Stimulated activated CD8-positive, alpha-beta memory T cell treated with anti-CD3 and anti-CD28 coated beads, Interleukin-4, amount 100 ng/mL, for 4 hours (primary cell): ENCODE measurements at places on chromosomes 1 and 21.
A peak's percentile ranks its signal among the peaks of the same experiment; 100 is the strongest.

- no peak for DNase-seq
Measured at GRCh38 chr1:62882201-62883104, 98.5 kb downstream of the ATG4C start.

DNA sequence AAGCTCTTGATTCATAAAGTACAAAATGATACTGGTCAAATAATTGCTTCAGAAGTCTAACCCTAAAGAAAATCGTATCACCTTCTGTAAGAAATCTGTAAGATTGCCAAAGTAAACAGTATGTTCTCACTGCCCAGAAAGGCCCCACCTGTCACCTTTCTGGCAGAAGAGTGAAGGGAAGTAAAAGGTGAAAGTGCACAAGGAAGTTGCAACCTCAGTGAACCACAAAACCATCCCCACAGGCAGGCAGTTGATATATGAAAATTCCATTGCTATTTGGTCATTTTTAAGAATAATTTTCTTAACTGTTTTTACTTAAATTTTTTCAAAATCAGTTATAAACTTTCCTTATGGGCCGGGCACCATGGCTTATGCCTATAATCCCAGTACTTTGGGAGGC is 48.5 kb upstream of the FBXO28 start:
- DNase-seq = no peak

- no peak for DNase-seq
Measured at GRCh38 chr21:37071561-37072273, 1.2 kb downstream of the PIGP start.

DNA sequence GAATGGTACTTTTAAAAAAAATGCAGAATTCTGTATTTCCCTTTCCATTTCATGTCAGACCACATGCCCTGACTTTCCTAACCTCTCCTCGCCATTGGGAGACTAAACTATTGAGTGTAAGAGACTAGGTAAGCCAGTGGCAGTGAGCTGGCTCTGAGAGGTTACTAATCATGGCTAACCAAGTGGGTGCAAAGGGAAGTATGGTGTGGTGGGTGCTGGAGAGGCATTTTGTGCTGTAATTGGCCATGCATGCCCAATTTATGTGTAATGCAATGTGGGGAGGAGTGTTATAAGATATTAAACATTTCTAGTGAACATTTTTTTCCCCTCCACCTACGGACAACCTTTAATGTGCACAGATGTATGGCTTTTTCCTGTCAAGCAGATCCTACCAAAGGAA is 190.1 kb downstream of the LMO4 start:
- no peak for DNase-seq

DNA sequence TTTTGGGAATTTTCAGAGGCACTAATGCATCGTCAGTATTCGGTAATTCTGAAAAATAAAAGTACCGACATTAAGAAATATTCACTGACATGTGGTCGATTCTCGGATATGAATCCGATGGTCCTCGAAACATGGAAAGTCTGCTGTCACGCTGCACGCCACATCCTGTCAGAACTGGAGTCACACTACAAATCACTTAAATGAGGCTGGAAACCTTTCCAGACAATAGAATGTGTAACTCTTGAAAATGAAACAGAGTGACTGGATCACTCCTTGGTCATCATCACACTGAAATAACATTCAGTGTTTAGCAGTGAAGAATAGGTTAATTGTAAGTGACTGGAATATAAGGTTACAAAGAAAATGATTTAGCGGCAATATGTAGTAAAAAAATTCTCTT is 620.1 kb upstream of the ADAMTS5 start:
- DNase-seq = no peak

DNA sequence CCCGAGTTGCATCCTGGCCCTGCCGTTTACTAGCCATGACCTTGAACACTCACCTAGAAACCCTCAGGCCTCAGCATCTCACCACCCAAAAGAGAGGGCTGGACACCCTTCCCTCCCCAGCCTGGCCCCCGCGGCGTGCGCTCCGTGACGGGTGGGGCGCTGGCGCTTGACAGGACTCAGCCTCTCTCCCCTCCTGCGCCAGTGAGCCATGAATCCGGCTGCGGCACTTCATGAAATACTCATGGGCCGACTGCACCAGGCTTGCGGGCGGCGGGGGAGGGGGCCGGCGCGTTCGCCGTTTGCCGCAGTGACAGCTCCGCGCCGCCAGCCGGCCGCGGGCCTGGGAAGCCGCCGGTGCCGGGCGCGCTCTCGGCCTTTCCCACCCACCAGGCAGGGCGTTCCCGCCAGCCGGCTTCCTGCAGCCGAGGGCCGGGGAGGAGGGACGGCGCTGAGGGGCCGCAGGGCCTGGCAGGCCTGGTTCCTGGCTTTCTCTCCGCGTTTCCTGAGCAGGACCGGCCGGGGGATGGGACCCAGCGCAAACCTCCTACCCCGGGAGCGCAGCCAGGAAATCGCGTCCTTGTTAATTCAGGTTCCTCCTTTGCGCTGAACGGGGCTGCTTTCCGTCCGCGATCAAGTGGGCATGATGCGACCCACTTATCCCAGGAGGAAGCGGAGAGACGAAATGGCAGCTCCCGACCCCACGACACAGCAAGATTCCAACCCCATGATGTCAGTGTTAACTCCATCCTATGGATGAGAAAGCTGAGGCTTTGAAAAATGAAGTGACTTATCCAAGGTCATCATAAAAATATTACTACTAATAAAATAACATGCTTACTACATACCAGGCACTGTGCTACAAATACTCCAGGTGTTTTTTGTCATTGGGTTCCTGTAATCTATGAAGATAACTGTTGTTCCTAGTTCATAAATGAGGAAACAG is 9.1 kb upstream of the LUZP1 start:
- DNase-seq = no peak

- peak; percentile 37 for DNase-seq
Measured at GRCh38 chr1:110634455-110635311, 28.5 kb upstream of the KCNA2 start.

GRCh38 chr1:43904660-43905551 is 28.7 kb upstream of the ARTN start:
- DNase-seq = no peak

- DNase-seq = no peak
Measured at GRCh38 chr21:45335761-45336534, 48.3 kb upstream of the POFUT2 start.

GRCh38 chr1:66533804-66534740 is at the start of gene SGIP1:
TSS of gene SGIP1 (plus strand) at chr1:66534153. CDS start at chr1:66534359, 206 bp downstream.
- DNase-seq = no peak

GRCh38 chr1:92791487-92792066 is 6.7 kb upstream of the EVI5 start:
- DNase-seq = no peak

GRCh38 chr21:16427587-16428087 is 697.9 kb downstream of the USP25 start:
- DNase-seq = no peak

DNA sequence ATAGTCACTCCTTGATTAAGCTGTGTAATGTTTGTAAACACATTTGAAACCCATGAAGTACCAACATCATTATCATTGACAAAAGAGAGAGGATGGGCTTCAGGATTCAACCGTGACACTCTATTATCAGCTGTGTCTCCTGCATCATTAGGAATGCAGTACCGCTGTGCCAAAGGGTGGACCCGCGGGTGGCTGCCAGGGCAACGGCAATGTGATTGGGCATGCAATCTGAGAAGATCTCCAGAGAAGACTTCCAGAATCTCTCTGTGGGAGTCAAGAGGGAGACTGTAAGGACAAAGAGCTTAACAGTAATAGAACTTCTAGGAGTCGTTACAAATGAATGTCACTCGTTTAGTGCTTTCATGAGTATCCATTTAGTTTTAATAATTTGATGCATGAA is 97.9 kb downstream of the USH2A start:
- no peak for DNase-seq

GRCh38 chr1:245475126-245475525 is 320.3 kb downstream of the KIF26B start:
- DNase-seq = no peak

- no peak for DNase-seq
Measured at GRCh38 chr1:89287181-89288050, 14.8 kb upstream of the GBP5 start.

- no peak for DNase-seq
Measured at GRCh38 chr1:228368801-228369607, 37.6 kb downstream of the TRIM11 start.

DNA sequence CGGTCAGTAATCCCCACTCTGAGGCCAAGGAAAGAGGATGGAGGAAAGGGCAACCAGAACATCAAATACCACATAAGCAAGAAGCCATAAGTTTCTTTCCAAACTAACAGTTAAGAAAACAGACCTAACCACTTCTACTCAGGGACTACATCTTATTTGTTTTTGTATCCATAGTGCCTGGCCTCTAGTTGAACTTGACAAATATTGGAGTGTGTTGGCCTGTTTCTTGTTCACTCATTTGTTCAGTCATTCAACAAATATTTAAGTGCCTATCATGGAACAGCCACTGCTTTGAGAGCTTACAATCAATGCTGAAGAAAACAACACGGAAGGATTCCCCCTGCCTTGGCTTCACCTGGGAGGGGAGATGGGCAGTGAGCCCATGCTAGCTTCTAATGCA is 69.7 kb downstream of the ST6GALNAC3 start:
- DNase-seq = no peak

DNA sequence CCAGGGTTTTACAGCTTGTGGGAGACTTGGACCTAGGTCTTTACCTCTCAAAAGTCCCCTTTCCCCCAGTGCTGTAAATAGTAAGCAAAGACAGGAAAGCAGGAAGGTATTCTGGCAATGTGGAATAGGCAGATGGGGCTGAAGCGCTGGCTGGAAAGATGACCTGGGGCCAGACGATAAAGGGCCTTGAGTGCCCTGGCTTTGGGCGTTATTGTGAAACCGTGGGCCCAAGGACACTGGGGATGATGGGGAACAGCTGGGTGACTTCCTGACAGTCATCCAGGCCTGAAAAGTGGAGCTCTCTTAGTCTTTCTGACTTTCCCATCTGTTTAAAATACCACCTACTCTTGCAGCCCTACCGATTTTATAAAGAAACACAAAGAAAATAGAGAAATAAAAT is 16.3 kb downstream of the URB2 start:
- no peak for DNase-seq

GRCh38 chr1:22139817-22140216 is 3.1 kb downstream of the WNT4 start:
- no peak for DNase-seq

GRCh38 chr21:42654913-42655795 is 1.7 kb downstream of the PDE9A start:
- no peak for DNase-seq

DNA sequence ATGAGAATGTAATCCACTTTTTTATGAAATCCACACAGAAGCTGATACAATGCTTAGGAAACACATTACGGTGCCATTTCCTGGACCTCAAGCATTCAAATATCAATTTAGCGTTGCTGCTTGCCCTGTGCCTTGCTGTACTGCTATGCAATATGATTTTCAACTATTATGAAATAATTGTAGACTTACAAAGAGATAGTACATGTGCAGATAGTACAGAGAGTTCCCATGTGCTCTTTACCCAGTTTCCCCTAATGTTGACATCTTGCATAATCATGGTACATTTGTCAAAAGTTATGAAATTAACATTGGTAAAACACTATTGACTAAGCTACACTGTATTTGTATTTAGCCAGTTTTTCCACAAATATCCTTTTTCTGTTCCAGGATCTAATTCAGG is 37.7 kb upstream of the PTBP2 start:
- no peak for DNase-seq

GRCh38 chr1:177411381-177411780 is 240.6 kb downstream of the BRINP2 start:
- DNase-seq = no peak

DNA sequence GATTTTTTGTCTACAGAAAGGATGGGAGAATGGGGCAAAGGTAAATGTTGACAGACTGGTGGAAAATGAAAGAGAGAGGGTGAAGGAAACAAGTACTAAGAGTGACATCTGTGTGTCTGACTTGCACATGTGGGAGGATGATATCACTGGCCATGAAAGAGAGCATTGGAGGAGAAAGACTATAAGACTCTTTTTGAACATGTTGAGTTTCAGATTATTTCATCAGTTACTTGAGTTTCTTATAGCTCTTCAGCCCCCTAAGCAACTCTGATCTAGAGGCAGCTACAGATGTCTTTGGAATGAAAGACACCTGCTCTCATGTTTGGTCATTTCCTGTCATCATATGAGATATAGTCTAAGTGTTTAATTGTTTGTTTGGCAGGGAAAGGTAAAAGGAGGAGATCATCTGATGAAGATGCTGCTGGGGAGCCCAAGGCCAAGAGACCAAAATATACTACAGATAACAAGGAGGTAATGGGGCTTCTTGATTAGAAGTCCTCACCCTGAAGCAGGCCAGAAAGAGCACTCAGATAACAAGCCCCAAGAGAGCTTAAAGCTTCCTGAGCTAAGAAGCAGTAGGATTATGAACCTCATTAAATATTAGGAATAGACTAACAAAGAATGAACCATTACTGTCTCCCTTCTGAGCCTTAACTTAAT is 4.5 kb downstream of the POLR3C start:
- no peak for DNase-seq

GRCh38 chr1:224786533-224787250 is 142.8 kb upstream of the DNAH14 start:
- DNase-seq = no peak

DNA sequence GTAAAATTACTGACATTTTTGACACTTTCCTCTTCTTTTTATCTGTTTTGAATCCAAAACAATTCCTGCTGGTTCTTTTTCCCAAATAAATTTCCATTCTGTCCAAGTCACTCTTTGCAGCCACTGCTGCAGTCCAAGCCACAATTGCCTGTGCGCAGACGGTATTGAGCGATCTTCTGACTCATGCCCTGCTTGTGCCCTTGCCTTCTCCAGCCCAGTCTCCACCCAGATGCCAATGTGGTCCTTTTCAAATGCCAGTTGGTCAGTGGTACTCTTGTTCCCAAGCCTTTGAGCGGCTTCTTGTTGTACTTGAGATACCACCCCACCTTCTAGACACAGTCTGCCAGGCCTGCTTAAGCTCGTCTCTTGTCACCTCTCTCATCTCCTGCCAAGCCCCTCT is 78.9 kb downstream of the CAMTA1 start:
- DNase-seq = no peak

DNA sequence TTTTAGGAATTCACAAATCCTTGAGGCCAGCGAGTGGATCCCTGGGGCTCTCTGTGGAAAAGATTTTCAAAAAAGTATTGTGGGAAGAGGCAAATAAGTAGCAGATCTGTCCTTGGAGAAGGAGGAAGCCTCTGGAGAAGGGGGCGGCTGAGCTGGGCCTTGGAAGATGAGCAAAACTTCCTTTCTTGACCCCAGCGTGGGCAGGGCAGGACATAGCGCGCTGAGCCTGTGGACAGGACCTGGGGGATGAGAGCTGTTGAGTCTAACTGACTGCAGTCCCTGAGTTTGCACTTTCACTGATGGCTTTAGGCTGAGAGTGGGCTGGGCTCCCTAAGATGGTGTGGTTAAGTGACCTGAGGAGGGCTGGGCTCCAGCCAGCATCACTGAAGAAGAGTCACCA is 170.2 kb upstream of the GALNT2 start:
- no peak for DNase-seq

GRCh38 chr1:201573030-201573429 is 34.1 kb downstream of the NAV1 start:
- DNase-seq = no peak

DNA sequence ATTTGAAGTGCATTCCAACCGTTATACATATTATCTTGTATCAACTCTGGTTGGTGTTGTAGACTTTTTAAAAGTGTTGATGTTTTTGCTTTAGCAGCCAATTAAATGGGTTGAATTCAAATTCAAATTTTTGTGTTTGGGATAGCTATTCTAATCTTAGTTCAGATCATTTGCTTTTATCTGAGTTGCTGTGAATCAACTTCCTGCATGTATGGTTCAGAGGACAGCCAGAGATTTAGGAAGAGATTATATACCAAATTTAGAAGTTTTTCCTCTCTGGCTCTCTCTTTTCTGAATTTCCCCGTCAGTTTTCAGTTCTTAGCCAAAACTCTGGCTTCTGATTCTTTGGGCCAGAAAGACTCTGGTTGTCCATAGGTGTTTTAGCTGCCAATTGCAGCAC is 415.5 kb downstream of the NUF2 start:
- DNase-seq = no peak
